ENCODE measurements at places on chromosomes 12 and 14.

GRCh38 chr12:77231501-77231918 is 166.1 kb upstream of the E2F7 start:
- DNase-seq: no peak

DNA sequence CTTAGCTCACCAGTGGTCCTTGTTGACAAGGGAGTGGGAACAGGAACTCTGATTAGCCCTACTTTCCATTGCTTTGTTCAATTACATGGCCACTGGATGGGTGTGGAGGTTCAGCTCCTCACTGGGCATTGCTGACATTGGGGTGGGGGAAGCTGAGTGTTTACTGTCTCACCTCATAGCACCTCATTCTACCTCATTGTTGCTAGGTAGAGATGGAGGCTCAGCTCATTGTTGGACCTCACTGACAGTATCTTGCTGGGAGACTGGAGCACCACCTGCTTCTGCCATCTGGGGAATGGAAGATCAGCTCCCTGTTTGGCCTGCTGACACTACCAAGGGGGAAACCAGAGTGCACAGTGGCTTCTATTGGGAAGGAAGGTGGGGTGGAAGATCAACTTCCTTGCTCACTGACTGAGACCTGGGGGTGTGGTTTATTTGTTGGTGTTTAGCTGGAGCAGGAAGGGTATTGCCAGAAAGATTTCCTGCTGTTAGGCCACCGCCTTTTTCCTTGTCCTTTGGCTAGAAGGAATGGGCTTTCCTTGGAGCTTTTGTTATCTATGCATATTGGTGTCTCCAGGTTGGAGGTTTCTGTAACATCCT is 1.3 kb upstream of the OR4E2 start:
- no peak for DNase-seq

- DNase-seq: no peak
Measured at GRCh38 chr12:132416121-132416673, 73.8 kb upstream of the FBRSL1 start.

DNA sequence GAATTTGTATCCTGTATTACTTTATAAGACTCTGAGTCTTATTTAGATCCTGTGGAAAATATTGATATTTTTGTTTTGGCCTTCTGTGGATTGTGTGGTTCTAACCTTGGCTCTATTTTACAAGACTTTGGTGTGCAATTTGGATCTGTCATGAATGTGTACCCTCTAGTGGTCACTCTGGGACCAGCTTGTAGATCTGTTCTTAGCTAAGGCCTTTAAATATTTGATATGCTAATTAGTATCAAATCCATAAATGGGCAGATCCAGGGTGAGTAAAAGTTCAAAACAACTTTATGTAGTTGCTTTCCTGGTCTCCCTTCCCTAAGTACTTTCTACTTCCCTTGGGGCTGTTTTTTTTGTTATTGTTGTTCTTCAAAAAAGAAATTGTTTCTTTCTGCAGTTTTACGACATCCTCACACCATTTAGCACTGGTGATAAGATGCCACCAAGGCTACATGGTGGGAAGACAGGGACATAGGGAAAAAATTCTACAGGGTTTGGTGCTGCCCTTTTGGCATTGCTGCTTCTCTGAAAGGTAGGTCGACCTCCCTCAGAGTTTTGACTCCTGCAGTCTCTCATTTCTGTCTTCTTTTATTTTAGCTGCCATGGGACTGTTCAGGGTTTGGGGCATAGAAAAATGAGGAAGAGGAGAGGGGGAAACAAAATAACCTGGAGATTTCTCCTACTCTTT is 238.5 kb downstream of the GPHN start:
- no peak for DNase-seq

- no peak for DNase-seq
Measured at GRCh38 chr14:68285421-68286179, 466.0 kb downstream of the RAD51B start.

- no peak for DNase-seq
Measured at GRCh38 chr14:28163233-28163632, 603.4 kb upstream of the FOXG1 start.

DNA sequence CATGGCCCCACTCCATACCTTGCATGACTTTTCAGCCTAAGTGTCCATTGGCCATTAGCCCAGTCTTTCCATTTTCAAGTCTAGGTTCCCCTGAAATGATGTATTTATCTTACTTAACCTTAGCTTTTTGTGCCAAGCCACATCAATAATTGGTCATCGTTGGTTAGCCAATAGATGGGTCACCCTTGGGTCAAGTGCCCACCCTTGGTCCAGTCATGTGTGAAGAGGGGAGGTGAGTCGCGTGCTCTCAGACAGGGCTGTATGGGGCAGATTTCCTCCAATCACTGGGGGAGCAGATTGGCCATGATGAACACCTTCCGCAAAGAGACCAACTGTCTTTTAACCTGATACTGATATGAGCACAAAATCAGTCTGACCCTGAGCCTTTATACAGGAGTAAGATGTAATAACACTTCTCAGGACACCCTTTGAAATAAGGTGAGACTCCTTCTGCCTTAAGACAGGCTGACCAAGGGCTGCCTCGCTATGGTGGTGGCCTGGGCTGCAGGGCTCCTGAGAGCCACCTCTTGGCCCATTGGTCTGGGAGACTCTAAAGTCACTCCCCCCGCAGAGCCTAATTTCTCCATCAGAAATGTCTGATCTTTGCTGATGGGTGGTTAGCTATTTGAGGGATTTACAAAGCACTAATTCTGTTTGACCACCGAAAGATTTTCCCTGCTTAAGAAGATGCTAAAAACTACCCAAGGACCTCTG is 143.2 kb downstream of the ZFP36L1 start:
- DNase-seq: peak; percentile 28

DNA sequence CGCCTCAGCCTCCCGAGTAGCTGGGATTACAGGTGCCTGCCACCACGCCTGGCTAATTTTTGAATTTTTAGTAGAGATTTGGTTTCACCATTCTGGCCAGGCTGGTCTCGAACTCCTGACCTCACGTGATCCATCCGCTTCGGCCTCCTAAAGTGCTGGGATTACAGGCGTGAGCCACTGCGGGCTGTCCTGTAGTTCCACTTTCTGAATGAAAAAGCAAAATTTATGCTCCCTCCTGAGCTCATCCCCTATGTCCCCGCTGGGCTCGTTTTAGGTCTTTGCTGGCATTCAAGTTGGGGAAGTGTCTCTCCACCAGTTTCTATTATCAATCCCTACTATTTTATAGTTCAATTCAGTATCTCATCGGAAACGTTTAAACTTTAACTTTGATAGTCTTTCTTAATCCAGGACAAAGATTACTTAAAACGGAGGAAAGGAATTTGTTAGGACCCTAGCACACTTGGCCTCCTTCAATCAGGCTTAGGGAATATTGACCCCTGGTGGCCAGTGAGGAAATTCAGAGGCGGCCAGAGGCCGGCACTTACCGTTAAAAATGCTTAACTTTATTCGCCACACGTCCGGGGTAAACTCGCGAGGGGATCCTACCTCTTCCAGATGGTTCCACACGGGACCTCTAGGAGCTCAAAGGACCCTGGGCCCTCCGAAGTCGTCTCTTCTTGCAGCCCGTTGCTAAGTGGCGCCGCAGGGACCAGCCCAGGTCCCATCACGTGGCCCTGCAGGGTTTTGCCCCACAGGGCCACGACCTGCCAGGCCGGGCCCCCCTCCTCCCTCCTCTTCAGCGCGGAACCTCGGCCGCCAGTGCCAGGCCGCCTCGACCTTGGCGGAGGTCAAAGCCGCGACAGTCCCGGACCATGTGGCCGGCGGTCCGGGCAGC is 11.4 kb upstream of the DNAL1 start:
- no peak for DNase-seq

GRCh38 chr12:48972213-48972951 is 847 bp upstream of the WNT10B start:
- DNase-seq: no peak

GRCh38 chr12:94900496-94900895 is 103.0 kb downstream of the NDUFA12 start:
- no peak for DNase-seq

DNA sequence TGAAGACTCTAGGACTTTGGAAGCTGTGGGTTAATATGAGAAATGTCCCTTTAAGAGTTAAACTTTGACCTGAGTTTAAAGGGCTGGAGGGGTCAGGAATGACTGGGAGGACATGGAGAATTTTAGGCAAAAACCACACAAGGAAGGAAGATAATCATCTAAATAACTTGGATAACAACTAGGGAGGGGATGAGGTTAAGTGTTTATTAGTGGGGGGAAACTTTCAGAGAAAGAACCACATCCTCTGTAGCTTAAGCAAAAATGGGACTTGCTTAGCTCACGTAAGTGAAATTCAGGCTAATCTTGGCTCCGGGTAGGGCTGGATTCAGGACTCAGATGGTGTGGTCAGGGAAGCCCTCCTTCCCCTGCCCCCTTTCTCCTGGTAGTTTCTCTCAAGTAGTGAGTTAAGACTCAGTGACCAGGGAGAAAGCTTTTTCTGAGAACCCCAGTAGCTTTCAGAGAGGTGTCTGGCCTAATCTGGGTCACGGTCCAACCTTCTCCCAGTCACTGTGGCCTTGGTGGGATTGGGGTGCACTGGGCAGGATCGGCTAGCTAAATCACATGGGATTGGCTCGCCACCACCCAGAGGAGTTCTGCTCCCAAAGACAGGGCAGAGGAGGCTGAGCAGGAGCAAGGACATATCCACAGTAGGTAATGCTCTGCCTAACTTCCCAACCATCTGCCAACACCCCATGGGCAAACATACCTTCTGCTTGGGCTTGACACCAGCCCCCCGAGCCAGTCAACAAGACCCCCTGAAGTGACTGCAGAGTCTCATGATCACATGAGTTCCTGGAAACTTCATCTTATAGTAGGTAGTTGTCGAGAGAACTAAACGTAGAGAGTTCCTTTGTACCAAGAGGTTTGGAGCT is 52.8 kb downstream of the ARF6 start:
- no peak for DNase-seq

DNA sequence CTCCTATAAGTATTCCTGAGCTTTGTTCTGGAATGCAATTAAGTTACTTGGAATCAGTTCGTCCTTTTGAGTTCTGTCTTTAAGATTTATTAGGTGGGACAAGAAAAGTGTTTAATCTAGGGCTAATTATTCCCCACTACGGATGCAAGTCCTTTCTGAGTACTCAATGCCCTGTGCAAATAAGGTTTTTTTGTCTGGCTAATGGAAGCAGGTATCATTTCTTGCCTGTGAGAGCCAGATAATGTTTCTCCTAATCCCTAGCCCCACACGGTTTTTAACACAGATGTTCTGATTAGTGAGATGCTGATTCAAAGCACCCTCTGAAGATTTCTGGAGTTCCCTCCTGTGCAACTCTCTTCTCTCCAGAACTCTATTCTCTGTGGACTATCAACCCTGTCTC is 296.6 kb upstream of the PRICKLE1 start:
- no peak for DNase-seq

DNA sequence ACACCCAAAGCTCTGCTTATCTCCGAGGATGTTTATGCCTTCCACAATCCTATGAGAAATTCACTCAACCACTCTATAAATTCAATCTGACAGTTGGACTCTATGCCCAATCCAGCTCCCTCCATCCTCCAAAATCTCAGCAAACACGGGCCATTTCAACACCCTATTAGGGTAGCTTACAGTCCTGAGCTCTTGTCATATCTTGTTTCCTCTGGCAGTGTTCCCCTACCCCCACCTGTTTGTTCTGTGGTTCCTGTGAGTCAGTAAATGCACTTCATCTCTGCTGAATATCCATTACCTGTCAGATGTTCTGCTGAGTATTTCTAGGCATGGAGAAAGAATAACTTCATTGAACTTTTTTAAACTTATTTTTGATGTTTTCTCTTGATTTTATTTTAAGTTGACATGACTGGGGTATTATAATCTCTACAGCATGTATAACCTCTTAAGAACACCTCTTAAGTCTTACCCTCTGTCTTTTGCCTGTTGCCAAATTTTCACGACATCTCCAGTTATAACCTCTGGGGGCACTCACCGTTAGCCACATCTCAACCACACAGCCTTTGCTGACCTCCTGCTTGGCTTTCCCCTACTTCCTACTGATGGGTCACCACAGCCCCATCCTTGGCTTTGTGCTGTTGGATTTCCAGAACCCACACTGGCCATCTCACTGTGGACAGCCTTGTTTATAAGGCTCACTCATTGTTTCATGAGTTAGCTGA is 317.0 kb upstream of the TMPO start:
- DNase-seq: no peak

GRCh38 chr12:132695431-132695830 is 8.0 kb downstream of the PXMP2 start:
- no peak for DNase-seq

- no peak for DNase-seq
Measured at GRCh38 chr14:34671716-34672115, 41.8 kb upstream of the SNX6 start.

- DNase-seq: no peak
Measured at GRCh38 chr14:71799841-71800240, 132.4 kb upstream of the RGS6 start.
